GM04504 (cell line): ENCODE measurements at places on chromosomes 12 and 14.

DNA sequence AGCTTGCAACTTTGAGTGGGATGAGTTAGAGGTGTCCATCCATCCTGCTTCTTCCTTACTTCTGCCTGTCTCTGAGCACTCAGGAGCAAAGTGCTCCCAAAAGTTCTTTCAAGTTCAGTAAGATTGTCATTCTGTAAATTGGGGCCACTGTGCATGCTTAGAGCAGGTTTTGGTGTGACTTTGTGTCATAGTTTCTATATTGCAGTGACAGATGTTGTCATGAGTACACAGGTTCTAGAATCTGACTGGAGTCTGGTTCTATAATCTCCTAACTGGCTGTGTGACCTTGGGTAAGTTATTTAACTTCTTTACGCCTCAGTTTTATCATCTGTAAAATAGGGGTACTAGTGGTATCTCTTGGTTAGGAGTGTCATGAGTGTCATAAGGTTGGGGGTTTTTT, 202.7 kb upstream of the BCL2L14 start:
- DNase-seq: no peak

GRCh38 chr14:88129306-88130056, 124.5 kb downstream of the GPR65 start:
- peak; percentile 60 for DNase-seq

- DNase-seq: no peak
Observed at GRCh38 chr12:111124183-111124582, 203.8 kb upstream of the MYL2 start.

GRCh38 chr12:124404162-124404784, 109.4 kb downstream of the RFLNA start:
- DNase-seq: no peak

DNA sequence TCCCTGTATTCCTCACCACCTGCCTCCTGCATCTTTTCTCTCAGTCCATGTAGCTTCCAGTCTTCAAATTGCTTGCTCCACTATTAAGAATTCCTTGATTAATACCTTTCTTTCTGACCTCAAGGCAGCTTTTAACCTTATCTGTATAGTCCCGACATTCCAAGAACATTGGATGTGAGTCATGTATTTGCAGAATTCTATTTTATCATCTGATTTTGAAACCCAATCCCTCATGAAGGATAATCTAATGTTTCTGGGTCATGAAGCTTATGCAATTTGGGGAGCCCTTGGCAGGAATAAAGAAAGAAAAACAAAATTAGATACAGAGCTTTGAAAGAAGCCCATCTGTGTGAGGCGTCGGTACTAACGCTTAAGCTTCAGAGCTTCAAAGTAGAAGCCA, 63.4 kb upstream of the CCND2 start:
- DNase-seq: no peak

DNA sequence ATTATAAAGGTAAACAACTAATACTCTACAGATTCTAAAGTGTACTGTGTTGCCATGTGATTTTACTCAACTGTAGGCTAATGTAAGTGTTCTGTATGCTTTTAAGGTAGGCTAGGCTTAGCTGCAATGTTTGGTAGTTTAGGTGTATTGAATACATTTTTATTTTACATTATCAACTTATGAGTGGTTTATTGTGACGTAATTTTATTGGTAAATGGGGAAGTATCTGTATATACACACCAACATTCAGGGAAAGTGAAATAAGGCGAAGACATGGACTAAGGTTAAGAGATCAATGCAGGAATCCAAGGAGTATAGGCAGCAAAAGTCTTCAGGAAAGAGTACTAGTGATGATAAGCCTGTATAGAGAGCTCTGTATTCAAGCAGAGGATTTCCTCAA, 365.8 kb upstream of the MGAT4C start:
- DNase-seq: no peak

DNA sequence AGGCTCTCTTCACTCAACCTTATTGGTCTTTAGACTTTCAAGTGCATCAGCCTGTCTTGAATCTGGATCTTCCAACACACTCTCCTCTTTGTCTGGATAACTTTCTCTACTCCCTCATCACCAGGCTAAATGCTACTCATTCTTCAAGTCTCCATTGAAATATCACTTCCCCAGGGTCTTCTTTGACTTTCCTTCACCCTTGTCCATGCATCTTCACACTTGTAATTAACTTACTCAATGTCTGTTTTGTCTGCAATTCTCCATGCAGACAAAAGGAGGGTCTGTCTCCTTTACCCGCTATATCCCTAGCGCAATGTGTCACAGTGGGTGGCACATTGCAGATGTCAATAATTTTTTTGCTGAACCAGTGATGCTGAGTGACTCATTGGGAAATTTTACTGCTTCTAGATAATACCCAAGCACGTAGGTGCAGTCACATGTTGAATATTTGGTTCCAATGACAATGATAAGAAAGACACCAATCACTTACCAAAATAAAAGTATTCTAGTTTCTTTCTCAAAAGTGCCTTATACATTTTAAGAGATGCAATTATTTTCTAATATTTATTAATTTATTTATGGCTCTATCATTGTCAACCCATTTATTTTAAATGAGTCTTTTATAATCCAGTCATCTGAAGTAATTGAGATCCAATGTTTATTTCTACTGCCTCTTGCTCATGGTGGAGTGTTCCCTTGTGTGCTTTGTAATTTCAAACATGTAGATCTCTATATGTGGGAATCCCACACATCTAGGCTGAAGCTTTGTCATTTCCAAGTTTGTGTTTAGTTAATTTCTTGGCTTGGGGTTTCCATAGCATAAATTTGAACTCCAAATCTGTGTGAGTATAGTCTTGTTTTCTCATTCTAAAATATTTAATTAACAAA, 21.7 kb upstream of the RFC5 start:
- no peak for DNase-seq

DNA sequence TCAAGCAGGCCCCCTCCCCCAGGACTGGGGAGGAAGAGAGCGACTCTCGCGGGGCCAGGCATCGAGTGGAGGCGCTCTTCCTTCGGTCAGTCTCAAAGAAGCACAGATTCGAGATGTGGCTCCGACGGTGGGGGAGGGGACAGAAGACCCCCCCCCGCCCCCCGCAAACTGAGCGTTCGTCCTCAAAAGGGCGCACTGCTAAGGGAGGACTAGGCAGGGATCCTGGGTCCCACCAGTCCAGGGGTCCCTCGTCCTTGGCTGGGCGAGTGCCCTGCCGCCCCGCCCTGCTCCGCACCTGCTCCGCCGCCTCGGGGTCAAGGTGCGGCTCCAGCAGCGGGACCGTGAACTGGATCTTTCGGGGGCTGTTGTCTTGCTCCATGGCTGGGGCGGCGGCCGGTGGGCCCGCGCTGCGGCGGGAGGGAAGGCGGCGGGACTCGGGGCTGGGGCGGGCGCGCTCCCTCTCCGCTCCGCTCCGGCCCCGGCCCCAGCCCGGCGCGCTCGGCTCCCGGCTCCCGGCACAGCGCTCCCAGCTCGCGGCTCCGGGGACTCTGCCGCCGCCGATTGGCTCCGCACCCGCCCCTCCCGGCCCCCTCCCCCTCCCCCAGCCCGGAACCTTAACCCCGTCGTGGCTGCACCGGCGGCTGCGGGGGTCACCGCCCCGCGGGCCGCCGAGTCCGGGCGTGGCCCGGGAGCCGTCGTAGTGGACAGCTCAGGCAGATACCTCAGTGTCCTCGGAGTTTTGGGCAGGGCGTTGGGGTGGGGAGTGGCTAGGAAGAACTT, at the start of gene PPP1R1A:
TSS of gene PPP1R1A (minus strand) at position 550 of the 780 bp plus-strand sequence. CDS start at position 379, 171 bp downstream.
- no peak for DNase-seq

GRCh38 chr12:25708661-25709060, 155.6 kb upstream of the LMNTD1 start:
- no peak for DNase-seq

- peak; percentile 33 for DNase-seq
Observed at GRCh38 chr14:56422703-56423213, 156.8 kb upstream of the TMEM260 start.

- DNase-seq: no peak
Observed at GRCh38 chr12:76489737-76490136, 69.8 kb downstream of the OSBPL8 start.

DNA sequence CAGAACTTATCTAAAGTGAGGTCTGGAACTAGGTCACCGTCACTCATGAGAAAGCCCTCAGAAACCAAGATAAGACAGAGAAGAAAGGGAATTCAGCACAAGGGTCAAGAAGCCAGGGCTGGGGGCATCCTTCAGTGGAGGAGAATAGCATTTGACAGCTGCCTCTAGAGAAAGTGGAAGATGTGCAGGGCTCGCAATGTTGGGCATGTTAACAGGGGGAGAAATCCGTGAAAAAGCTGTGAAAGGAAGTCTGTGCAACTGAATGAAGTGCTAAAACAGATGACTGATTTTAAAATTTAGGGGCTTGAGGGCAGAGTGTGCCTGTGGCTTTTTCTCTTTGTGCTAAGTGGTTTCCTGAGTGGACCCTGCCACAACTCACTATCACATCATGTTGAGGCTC, 97.7 kb upstream of the IFNG-AS1 start:
- DNase-seq: no peak

GRCh38 chr12:105205322-105206048, 30.5 kb downstream of the APPL2 start:
- no peak for DNase-seq

- DNase-seq: no peak
Observed at GRCh38 chr12:69334158-69334557, 14.0 kb upstream of the LYZ start.

DNA sequence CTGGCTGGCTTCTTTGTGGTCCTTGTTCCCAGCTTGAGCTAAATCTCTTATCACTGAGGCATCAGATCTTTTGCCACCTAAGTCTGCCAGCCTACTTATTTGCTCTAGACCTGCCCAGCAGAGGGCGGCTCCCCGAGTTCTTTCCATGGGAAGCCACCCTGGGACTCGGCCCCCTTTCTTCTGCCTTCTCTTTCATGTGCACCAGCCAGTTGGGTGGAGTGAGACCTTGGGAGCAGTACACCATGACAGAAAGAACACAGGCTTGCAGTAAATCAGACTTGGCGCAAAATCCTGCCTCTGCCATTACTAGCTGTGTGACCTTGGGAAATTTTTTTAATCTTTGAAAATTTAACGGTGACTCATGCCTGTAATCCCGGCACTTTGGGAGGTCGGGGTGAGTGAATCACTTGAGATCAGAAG, 7.4 kb downstream of the SMAGP start:
- no peak for DNase-seq

DNA sequence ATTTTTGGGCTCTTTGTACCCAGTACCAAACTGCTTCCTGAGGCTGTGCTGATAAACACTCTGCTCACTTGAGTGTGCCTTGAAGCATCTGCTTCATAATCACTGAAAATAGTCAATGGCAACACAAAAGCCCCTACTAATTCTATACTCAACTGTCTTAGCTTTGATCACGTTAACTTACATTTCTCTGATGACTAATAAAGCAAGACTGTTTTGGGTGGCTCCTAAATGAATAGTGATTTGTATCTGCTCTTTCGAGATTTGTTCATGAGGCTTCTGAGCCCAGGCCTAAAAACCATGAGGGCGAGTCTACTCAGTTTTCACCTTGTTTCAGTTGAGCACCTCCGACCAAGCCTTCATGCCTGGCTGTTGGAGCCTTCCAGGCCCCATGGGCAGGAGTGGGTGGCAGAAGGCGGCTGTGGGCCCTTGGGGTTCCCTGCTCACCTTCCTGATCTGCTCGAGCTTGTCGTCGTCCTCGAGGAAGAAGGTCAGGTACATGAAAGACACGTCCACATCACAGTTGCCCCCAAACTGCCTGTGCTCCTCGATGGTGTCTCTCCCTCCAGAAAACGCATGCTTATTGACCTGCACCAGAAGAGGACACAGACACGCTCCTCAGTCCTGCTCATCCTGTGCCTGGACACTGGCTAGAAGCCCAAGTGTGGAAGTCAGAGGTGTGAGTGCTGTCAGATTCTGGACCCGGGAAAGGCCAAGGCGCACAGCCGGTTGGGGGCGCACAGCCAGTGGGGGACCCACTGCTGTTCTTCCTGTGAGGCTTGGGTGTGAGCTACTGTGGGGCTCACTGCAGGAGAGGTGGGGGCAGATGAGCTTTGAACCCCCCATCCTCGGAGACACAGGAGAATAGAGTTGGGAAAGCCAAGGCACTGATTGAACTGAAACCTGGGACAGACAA, 13.7 kb downstream of the SLC25A47 start:
- no peak for DNase-seq

DNA sequence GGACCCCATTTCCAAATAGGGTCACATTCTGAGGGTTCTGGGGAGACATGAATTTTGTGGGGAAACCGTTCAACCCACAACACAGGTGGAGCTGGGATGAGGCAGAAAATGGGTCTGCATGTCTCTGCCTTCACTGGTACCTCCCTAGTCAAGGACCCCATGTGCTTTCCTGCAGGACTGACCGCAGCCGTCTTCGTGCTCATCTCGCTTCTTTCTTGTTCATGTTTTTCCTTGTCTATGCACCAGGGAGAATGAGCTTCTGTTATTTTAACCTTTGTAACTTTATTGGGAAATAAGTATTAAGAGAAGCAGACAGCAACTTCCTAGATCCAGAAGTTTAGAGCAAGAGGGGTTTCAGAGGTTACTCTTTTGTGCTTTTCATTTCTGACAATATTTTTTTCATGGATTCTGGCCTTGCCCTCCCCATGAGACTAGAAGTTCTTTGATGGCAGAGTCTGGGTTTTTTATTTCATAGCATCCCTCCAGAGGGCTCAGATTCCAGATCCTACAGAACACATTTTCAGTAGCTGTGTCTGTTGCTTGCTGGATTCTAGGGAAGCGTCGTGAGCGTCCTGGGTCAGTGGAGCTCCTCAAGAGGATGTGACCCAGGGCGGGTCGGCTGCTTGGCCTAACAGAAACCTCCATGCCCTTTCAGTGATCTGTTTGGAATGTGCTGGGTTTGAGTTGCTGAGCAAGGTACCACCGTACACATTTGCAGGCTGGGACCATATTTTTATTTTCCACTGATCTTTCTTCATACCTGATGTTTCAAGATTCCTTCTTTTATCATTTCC, 104.2 kb downstream of the ADGRD1 start:
- no peak for DNase-seq

DNA sequence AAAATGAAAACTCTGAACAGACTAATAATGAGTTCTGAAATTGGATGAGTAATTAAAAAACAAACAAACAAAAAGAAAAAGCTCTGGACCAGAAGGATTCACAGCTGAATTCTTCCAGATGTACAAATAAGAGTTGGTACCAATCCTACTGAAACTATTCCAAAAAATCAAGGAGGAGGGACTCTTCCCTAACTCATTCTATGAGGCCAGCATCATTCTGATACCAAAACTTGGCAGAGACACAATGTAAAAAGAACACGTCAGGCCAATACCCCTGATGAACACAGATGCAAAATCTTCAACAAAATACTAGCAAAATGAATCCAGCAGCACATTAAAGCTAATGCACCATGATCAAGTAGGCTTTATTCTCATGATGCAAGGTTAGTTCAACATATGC, 183.9 kb upstream of the CNOT2 start:
- no peak for DNase-seq

- no peak for DNase-seq
Observed at GRCh38 chr14:67951529-67952135, 132.1 kb downstream of the RAD51B start.

DNA sequence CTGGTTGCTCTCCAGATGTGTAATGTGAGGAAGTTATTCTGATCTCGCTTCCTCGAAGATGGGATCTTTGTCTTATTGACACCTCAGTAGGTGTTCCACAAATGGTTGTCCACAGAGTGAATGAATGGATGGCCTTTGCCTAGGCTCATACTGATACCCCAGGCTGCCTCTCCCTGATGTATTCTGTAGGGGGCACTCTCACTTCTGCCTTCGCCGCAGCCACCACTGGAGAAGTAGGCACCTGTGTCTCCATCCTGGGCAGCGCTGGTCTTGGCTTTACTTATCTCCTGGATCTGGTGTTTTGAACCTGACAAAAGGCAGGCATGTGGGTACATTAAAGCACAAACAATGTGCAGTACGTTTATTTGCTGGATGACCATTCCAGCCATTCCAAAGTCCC, 82.1 kb downstream of the ZFP36L1 start:
- DNase-seq: no peak

- DNase-seq: no peak
Observed at GRCh38 chr12:98291828-98292227, 223.6 kb upstream of the TMPO start.
